ENCODE measurements at places on chromosomes 7 and 10.

GRCh38 chr7:134949171-134949570 is 37.1 kb upstream of the AGBL3 start:
- no peak for DNase-seq

DNA sequence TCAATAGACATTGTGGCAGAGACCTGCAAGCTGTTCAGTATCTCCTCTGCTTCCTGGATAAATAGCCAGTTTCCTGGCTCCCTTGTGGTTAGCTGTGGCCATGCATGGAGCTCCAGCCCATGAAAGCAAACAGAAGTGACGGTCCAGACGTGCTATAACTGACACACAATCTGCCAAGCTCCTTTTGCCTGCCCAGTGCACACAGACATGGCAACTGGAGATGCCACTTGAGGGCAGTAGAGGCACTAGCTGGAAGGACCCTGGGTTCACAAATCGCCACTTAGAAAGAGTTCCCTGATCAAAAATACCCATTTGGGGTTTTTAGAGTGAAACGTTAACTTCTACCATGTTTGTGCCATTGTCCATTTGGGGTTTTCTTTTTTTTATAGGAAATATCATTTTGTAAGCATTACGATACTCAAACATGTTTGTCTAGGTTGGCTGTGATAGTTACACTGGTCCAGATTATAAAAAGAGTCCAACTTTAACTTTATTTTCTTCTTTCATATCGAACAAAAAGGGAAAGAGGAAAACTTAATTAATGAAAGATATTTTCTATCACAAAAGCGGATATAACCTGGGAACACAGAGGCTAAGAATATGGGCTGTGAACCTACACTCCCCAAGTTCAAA is 31.3 kb downstream of the KIN start:
- peak; percentile 60 for DNase-seq

DNA sequence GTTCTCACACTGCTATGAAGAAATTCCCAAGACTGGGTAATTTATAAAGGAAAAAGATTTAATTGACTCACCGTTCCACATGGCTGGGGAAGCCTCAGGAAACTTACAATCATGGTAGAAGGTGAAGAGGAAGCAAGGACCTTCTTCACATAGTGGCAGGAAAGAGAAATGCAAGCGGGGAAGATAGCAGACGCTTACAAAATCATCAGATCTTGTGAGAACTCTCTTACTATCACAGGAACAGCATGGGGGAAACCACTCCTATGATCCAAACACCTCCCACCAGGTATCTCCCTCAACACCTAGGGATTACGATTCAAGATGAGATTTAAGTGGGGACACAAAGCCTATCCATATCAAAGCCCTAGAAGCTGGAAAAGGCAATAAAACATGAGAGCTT is 130.8 kb downstream of the MDFIC start:
- DNase-seq, result no peak

GRCh38 chr7:158997110-158997453 is 140.7 kb downstream of the DYNC2I1 start:
- no peak for DNase-seq

GRCh38 chr10:33986515-33986914 is 652.0 kb upstream of the NRP1 start:
- DNase-seq, result no peak

Data from KBM-7 (cell line).